ENCODE measurements at places on chromosomes 5 and 9.

DNA sequence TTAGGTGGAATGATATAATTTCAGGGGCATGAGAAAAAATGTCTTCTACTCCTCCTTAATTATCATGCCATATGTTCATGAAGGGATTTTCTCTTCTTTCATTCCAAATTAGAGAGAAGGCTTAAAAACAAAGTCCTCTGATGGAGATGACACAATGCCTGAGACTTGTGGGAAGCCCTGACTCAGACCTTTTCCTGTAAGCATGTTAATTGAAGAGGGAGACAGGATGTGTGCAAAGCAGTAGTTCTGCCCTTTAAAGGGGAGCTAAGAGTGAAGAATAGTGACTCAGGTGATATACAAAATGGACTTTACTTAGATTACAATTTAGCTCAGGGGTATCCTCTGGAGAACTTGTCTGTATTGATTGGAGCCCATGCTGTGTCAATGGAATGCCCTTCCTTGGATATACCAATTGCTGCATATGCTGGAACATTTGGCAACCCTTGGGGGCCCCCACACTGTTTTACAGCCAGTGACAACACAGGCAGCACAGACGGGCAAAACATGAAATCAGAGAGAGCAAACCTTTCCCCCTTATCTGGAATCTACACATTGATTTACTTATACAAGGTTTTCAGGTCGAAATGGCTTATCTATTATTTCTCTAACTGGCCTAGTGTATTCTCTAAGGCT is 81.3 kb downstream of the IZUMO3 start:
- DNase-seq = no peak

- no peak for DNase-seq
These were observed 283.5 kb downstream of the ARHGEF28 start for GRCh38 chr5:73909474-73909873.

DNA sequence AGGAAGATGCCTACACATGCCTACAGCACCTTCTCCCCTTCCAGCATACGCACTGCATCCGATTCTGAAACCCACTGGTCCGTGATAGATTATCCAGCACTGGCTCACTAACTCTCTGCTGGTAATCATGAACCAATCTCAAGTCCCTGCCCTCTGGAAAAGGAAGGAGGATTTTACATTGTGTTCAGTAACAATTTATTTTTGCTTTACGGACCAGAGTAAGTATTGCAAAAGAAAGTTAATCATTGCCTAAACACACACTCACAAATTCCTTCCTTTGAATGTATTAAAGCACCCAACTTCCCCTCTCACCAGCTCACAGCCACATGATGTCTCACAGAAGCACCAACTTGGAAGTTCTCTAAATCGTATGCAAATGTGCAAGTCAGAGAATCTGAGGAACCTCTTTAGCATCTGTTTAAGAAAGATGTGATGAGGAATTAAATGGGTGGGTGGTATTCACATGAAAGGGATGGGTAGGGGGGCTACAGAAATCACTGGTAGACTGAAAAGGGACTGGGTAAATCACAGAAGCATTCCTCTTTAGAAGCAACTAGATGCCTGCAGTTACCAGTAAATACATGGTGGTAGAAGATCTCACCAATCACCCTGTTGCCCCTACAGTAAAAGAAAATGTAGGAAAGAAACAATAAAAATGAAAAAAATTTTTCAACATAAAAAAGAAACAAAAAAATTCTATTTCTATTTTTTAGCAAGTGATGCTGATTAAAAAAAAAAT is 8.4 kb downstream of the GNAQ start:
- DNase-seq = no peak

DNA sequence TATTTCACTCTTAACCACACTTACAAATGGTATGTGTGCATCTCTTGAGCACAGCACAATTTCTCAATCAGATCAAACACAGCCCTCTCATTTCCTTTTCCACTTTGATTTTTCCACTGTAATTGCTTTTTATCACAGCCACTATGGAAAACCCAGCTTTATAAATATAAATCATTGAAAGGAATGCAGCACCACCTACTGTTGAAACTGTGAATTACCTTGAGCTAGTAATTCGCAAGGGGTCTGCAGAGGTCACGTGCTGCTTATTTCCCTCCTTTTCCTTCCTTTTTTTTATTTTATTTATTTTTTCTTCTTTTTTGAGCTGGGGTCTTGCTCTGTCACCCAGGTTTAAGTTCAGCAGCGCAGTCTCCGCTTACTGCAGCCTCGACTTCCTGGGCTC is 76.9 kb downstream of the CDH6 start:
- no peak for DNase-seq

- DNase-seq = peak; percentile 95
These were observed at the start of gene TOR1A for GRCh38 chr9:129823935-129824601. Gene TOR1A, minus strand, starts transcription at chr9:129824136. Its CDS starts 51 bp downstream, at chr9:129824085.

GRCh38 chr9:134593286-134594077 is 48.1 kb upstream of the COL5A1 start:
- no peak for DNase-seq

DNA sequence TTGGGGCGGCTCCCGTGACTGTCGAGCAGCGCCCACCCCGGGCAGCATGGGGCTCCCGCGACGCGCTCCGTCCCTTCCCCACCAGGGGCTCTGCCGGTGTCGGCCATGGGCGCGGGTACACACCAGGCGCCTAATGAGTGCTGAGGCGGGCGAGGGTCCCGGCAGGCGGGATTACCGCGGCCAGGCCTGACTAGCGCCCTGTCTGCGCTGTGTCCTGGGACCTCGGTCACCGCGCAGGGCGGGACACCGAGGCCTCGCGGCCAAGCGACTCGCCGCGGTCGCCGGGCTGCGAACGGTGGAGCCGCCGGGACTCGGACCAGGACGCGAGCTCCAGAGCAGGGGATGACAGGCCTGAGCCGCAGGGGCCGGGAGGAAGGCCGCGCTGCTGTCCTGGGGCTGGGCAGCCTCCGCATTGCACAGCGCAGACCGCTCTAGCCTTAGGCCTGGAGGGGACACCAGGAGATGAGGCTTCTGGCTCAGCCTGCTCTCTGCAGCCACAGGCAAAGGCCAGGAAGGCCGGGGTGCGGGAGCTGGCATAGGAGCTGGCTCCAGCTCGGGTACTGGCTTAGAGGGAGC is 14.1 kb downstream of the LCN10 start:
- no peak for DNase-seq

DNA sequence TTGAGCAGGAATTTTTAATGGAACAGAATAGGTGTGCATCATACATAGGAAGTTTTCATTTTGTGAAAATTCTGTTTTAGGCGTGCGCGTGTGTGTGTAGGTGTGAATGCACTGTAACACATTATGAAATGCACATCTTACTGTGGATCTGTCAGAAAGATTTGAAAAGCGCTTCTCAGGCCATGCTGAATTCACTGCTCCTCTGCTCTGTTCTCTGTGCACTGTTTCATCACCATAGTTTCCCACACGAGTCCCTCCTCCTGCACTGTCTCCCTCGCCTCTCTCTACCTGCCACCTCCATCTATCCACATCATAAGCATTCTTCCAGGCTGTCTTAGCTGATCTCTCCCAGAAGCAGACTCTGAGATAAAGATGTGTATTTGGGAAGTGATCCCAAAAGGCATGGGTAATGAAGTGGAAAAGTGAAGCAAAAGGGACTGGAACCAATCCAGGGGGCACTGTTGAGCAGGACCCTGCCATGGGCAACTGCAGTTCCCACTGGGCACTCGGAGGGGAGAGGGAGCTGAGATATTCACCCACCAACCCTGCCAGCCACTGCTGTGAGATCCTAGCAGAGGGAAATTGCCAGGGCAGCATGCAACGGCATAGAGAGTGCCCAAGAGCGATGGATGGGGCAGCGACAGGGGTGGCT is 65.9 kb downstream of the GABBR2 start:
- DNase-seq = no peak

- no peak for DNase-seq
These were observed 85.0 kb downstream of the ROR2 start for GRCh38 chr9:91865041-91865440.

GRCh38 chr9:27437652-27438373 is 86.3 kb upstream of the IFNK start:
- no peak for DNase-seq

- no peak for DNase-seq
These were observed 14.6 kb downstream of the ANKS6 start for GRCh38 chr9:98781588-98782383.

GRCh38 chr9:135929656-135930445 is 22.5 kb upstream of the CAMSAP1 start:
- no peak for DNase-seq

- DNase-seq = no peak
These were observed 95.9 kb downstream of the FBXO4 start for GRCh38 chr5:42020788-42021530.

DNA sequence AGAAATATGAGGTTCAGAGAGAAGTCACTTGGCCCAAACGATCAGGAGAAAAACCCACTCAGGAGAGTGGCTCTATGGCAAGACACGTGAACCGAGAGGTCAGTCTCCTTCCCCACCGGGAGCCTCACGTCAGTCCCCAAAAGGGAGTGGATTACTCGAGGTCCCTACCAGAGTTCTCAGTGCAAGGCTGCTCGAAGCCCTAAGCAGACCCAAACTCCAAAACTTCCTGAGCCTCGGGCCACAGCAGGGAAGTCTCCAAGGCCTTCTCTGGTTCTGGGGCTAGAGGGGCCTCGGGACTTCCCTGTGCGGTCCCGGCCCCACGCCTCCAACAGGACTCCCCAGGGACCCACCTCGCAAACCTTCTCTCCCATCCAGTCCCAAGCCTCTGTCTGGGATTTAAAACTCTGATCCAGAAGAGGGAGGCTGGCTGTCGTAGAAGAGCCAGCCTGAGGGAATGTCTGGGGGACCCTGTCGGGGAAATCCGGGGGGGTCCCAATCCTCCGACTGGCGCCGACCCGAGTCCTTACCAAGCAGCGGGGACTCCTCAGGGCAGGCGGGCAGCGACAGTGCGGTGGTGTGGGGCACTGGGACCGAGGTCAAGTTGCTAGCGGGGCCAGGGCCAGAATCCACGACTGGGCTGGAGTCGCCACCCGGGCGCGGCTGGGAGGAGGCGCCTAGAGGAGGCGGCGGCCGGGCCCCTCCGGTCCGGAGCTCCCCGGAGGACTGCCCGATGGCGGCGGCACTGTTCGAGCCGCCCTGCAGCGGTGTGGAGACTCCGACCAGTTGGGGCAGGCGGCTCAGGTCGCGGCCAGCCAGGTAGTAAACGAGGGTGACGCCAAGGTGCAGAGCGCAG is 679 bp downstream of the B4GALT1 start:
- no peak for DNase-seq

DNA sequence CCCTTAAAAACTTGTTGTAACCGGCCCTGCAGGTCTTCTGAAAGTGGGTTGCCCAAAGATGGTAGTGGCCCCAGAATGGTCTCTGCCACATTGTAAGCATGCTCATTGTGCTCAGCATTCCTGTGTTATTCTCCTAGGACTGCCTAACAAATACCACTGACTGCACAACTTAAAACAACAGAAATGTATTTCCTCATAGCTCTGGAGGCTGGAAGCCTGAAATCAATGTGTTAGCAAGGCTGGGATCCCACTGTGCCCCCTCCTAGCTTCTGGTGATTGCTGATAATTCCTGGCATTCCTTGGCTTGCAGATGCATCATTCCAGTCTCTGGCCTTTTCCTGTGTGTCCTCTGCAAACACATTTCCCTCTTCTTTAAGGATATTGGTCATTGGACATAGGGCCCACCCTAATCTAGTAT is 3.4 kb upstream of the GCNT4 start:
- DNase-seq = no peak

DNA sequence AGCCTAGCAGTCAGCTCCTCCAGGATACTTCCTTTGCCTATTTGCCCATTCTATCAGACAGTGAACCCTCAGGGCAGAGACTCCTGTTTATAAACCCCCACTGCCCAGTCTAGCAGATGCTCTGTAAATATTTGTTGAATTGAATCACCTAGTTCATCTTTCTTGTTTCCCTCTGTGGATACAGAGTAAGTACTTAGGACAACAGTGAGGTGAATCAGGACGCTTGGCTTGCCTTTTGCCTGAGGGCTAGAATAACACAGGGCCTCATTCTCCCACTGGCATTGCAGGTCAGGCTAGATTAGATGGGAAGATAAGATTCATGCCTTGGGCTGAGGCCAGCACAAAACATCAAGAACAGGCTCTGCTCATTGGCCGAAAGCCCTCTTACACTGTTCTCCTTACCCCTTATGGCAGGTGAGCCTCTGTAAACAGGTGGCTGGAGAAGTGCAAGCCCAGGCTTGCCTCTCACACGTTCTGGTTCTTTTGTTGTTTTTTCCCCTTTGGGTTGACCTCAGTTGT is 22.2 kb downstream of the TNFSF8 start:
- DNase-seq = peak; percentile 42

DNA sequence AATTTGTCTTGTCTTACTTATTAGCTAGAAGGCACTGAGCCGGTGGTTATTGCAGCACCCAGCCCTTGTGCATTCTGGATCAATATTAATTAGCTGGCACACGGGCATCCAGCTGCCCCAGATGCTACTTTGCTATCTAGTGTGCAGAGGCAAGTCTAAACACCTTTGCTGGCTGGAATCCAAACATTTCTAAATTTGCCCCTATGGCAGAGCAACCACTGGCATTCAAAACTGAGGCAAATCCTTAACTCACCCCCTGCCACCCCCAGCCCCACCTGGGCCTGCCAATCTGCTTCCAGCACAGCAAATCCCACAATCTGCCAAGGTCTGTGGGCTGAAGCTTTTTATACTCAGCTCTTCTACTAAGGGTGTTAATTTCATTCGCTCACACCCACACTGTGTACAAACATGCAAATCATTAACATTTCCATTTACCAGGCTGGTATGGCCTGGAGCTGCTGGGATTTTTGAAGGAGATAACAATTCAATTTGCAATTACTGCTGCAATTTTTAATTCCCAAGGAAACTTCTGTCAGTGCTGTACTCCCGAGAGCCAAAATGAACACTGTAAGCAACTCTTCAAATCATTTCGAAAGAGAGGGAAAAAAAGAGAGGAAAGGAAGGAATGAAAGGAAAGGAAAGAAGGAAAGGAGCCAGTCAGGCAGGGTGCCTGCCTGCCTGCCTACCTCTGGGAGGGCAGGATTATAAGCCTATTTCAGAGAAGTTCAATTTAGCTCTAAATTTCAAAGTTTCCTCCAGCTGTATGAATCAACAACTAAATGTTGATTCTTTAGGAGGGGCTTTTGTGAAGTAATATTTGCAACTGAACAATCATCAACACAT is 35.5 kb downstream of the RAPGEF1 start:
- no peak for DNase-seq

- DNase-seq = no peak
These were observed 151.1 kb downstream of the ESM1 start for GRCh38 chr5:54834121-54834842.

GRCh38 chr5:35294976-35295375 is 64.7 kb upstream of the PRLR start:
- no peak for DNase-seq

- DNase-seq = no peak
These were observed 29.9 kb upstream of the NKD2 start for GRCh38 chr5:978693-979092.

- DNase-seq = no peak
These were observed 61.5 kb upstream of the SYNPO start for GRCh38 chr5:150578781-150579461.

- DNase-seq = no peak
These were observed 416.1 kb upstream of the IZUMO3 start for GRCh38 chr9:24961762-24962161.

GRCh38 chr5:138448481-138449398 is 9.9 kb downstream of the REEP2 start:
- no peak for DNase-seq
